Psoas muscle (tissue), 8 donors: ENCODE measurements at places on chromosomes 3 and 15.

- DNase-seq: no peak
Measured at GRCh38 chr15:57686657-57687056, 19.9 kb upstream of the POLR2M start.

DNA sequence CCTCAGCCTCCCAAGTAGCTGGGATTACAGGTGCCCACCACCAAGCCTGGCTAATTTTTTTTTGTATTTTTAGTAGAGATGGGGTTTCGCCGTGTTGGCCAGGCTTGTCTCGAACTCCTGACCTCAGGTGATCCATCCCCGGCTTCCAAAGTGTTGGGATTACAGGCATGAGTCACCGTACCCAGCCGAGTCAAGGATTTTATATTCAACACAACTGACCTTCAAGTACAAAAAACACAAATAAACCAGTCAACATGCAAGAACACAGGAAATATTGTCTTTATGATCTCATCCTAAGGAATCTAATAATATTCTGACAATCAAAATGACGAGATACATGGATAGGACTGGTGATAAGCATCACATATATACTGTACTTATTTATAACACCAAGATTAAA is 37.9 kb downstream of the TJP1 start:
- no peak for DNase-seq

DNA sequence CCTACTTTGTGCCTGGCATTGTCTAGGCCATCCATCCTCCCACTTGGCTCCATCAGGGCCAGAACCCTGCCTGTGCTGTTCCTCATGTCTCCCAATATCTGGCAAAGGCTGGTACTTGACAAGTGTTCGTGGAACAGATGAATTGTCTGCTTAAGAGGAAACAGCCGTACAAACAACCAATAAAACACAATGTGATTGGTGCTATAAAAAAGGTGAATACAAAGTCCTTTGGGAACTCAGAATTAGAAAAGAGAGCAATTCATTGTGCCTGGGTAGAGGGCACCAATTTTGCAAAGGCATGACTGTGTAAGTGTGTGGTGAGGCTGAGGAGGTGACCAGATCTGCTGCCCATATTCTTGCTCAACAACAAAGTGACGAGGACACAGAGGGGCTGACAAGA is 164.5 kb upstream of the PPP2R3A start:
- DNase-seq: no peak

GRCh38 chr3:4294616-4295327 is 8.4 kb upstream of the SETMAR start:
- DNase-seq: no peak

DNA sequence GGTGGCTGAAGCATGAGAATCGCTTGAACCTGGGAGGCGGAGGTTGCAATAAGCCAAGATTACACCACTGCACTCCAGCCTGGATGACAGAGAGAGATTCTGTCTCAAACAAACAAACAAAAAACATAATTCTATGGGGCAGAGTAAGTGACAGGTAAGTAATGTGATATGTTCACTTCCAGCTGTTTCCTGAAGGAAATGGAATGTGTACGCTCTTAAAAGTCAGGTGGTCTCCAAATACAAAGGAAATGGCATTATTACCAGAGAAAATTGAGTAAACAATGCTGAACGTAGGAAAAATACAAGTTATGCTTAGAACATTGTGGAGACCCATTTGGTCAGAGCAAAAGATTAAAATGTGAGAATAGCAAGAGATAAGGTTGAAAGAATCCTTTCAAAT is 278.5 kb downstream of the SCAPER start:
- no peak for DNase-seq

DNA sequence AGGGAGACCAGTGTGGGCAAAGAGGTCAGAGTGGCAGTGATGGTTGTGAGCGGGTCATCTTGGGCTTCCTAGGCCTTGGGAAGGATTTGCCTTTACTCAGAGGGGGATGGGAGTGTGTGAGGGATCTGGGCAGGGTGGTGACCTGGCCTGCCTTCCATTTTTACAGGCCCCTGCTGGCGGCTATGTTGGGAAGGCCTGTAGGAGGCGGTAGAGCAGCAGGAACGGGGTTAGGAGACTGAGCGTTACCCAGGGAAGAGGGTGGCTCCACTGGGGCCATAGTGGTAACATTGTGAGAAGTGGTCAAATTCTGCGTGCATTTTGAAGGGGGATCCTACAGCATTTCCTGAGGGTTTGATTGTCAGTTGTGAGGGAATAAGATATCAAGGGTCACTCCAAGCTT is 307.3 kb upstream of the CTDSPL start:
- no peak for DNase-seq
